Activated CD4-positive, alpha-beta T cell treated with anti-CD3 and anti-CD28 coated beads, Interleukin-2, amount 50 U/mL, for 48 hours (primary cell): ENCODE measurements at places on chromosomes 3 and 15.

DNA sequence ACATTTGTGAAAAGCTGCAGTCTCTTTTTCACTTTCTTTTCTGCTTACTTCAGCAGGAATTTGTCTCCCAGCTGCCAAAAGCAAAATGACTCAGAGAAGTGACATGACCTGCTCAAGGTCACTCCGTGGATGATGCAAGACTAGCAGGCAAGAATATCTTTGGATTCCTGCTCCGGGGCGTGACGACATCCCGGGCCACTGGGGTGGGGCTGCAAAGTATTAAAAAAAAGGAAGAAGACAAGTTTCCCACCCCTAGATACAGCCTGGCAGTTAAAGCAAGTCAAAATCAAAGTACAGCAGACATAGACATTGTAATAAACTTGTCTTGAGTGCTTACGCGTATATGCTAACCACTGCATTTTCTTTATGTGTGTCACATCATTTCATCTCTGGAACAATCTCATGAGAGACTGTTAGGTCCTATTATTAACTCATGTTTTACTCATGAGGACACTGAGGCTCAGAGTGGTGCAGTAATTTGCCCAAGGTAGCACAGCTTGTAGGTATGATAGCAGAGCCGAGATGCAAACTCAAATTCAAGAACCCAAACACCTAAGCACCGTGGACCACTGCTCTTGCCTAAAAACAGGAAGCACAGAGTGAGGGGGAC lies 485.2 kb upstream of the PROK2 start:
- DNase-seq: peak; percentile 23

- no peak for DNase-seq
Observed at GRCh38 chr15:88419830-88420229, 47.4 kb downstream of the MRPL46 start.

DNA sequence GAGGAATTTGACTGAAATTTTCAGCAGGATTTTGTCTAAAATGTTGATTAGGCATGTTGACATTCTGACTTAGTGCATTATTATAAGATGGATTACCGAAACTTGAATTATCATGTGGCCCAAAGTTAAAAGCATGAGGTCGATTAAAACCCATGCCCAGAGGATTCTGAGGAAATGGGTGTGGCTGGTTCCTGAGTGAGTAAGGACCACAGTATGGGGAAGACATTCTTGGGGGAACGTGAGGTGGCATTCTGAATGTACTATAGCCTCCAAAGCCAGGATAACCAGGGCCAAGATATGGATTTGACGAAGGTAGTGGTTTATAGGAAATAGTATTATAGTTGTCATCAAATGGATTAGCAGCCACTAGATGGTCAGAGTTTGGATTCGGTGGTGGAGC lies 38.7 kb upstream of the DNAAF4 start:
- DNase-seq: no peak

DNA sequence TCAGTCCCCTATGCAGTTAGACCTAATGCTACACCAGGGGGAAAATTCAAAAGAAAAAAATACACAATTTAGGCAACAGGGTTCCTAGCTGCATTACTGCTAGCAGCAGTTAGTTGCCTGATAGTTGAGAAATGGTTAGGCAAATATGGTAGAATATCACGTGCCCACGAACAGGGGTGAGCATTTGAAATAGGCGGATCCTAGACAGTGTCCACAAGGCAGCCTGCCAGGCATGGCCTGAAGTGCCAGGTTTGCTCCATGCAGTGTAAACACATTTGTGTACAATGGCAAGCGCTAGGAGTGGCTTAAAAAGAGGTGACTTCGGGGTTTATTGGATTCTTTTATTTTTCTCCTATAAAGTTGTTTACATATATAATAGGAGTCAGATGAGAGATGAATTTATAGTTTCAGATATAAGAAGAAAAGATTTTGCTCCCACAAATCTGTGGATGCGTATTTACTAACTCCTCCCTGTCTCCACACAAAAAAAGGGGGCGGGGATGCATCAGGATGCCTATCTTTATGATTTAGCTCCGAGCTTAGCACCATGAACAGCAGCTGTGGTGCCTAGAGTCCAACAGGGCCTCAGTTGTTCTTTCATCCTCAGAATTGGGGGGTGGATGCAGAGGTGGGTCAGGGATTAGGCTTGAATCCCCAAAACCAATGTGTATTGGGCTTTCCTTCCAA lies 3.9 kb upstream of the TGM4 start:
- DNase-seq: no peak

GRCh38 chr3:42639192-42639591 lies 14.3 kb upstream of the ZBTB47 start:
- DNase-seq: no peak

GRCh38 chr15:75454471-75455378 lies 3.2 kb upstream of the SIN3A start:
- DNase-seq: peak; percentile 81
